Activated CD4-positive, alpha-beta memory T cell treated with anti-CD3 and anti-CD28 coated beads for 36 hours (primary cell): ENCODE measurements at places on chromosomes 16 and 17. TPM values are rescaled to one million over a fixed set of nuclear protein-coding genes. Genes with fewer than 3 reads are reported as not detected.
A peak's percentile ranks its signal among the peaks of the same experiment; 100 is the strongest.

DNA sequence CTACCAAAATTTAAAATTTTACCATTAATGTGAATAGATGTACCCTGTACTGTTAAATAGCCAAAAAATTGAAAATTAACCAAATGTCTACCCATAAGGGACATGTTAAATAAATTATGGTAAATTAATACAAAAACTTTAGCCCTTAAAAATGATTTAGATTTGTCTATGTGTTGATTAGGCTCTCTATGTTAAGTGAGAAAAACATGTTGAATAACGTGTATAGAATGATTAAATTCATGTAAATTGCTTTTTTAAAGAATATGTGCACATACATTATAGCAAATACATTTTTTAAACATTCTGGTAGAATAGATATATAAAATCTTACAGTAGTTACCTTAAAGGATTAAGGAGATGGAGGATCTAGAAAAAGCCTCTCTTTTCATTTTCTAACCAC, 59.5 kb downstream of the BRIP1 start:
- no peak for DNase-seq

GRCh38 chr17:74633326-74633725, 9.8 kb upstream of the CD300E start:
- DNase-seq = no peak

DNA sequence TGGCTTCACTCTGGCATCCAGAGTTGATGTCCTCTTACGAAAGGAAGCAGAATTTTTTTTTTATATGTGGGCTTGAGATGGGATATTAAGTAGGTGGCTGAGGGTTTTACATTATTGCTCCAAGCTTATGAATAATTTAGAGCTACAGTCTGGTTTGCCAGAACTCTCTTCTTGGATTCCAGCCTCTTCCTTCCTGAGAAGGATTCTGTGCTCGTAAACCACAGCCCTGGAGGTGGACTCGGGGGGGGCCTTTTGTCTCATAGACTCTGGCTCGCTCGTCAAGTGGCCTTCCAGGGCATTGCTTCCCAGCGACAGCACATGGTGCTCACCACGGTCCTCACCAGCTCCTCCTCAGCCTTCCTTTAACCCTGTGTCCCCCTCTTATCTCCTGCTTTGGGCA, 43.2 kb downstream of the TMEM11 start:
- no peak for DNase-seq

DNA sequence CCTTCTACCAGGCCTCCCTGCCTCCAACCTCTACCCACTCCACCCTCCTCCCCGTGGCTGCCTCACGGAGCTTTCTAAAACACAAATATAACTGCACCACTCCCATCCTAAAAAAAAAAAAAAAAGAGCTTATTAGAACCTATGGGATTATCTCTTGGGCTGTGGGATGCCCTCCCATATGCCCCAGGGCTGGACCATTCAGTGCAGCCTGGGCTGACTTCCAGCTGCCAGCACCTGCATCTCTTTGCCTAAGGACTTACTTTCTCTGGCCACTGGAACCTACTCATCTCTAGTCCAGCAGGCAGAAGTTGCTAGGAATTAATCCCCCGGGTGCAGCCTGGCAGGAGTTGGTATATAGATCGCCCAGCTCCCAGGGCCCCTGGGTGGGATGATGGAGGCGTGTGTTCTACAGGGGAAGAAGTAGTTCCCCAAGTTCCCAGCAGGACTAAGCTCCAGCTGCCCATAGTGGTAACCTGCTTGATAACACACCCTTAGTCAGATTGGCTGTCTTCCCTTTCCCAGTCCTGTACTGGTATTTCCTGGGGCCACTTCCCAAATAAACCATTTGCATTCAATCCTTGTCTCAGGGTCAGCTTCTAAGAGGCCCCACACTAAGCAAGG, 10.3 kb downstream of the MPP3 start:
- DNase-seq = no peak

- DNase-seq = no peak
Measured at GRCh38 chr17:550041-550398, 164.6 kb downstream of the VPS53 start.

ASPA gene
- total RNA-seq = not detected

DNA sequence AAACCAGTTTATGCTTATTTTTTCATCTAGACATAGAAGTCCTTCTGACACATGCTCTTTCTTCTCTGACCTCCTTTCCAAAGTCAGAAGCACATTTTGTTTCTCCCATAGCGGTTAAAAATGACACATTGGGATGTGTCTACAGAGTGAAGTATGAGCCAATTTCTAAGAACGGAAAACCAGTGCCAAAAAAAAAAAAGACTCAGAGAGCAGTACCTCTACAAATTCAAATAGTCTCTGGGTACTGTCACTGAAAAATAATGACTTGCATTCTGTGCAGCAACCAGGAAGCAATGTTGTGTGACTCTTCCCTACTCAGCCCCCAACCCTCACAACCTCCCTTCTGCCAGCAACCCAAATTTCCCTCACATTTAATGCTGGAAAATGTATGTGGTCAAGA, 145.5 kb upstream of the PMFBP1 start:
- no peak for DNase-seq

DNA sequence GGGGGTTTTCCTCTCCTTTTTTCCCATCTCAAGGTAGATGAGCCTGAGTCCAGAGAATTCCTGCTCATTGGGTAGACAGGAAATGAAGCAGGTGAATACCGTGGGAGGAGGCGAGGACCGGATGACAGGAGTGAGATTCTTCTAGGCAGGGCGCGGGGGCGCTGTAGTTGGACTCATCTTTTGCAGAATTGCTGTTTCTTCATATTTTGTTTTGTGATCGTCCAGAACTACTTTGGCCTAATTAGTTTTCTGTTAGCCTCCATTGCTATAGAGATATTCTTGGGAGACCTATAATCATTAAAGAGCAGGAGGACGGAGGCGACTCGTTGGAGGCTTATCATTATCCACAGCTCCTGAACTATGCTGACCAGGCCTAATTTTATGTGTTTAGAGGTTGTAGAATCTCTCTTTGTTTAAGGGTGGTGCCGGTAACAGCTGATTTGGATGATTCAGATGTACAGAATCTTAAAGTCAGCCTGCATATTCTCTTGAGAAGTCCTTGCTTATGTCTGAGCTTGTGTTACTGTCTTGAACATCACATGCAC, 650 bp downstream of the ATP6V0A1 start:
- peak; percentile 59 for DNase-seq

GRCh38 chr16:3607161-3607560, 4.2 kb downstream of the SLX4 start:
- DNase-seq = no peak

ATAD5 gene
- total RNA-seq = 32.9 TPM

MAZ gene
- 242 TPM for total RNA-seq

DNA sequence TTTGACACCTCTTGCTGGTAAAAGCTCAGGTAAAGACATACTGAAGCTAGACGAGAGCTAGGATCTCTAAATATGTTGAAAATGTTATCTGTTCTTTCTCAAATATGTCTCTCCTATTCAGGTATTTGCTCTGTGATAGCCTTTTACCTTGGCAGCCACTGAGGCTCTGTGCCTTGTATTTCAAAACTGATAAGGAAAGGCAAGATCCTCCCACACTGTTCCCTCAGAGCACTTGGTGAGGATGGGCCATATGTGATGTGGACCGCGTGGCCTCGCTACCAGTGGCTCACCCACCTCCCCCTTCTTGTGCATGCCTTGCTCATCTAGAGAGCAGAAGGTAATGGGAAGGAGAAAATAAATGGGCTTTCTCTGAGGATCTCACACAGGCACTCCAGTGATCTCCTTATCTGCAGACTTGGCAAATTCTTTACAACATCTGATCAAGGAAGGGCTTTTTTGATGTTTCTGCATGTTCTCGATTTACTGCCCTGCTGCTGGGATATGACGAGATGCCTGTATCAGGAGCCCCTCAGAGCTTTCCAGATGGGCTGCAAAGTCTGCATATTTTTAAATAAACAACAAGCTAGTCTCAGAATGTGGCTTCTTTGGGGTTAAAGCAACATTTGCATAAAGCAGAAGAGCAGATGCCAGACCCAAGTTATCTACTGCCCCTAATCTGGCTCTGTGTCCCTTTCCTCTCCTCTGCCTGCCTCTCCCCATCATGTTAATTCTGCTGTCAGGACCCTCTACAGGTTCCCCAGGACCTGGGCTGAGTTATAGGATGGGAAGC, 16.9 kb downstream of the HOXB1 start:
- no peak for DNase-seq

DNA sequence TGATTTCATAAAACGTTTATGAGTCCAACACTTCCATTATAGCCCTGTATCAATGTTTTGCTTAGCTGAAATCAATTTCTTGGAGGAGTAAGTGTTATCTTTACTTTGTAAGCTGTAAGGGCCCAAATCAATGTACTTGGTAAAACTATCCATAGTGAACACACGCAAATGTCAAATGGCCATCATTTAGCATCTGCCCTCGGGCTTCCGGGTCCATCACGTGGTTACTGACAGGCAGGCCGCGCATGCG, 687 bp upstream of the NARF start:
- DNase-seq = no peak

SERPINF2 gene
- not detected for total RNA-seq

GRCh38 chr17:44901411-44901921, 2.2 kb upstream of the EFTUD2 start:
- DNase-seq = no peak

DNA sequence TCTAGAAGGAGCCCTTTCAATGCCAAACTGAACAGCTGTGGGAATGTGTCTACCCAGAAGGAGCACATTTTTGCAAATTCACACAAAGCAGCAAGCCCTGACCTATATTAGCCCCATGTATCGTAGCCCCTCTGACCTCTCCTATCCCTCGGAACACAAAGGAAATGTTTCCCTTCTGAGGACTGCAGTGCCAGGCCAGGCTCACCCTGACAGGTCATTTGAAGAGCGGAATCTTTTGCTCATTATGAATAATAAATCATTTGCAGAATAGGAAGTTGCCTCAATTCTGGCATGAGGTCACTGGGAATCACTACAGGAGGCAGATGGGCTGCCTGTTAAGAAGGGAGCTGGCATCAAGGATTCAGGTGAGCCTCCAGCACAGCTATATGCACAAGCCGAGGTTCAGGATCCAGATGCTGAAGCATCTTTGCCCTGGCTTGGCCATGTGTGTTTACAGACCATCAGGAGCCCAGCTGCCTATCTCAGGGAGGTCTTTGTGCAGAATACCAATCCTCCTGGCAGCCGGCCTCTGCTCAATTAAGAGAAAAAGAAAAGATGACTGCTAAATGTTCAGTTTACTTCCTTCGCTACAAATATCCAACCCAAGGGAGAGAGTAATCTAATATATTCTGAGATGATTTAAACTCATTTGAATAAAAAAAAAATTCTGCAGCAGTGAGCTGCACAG, 119.4 kb downstream of the USP31 start:
- DNase-seq = no peak

DPEP2NB gene
- not detected for total RNA-seq
